ENCODE measurements at places on chromosomes 6 and 20.
A peak's percentile ranks its signal among the peaks of the same experiment; 100 is the strongest.

DNA sequence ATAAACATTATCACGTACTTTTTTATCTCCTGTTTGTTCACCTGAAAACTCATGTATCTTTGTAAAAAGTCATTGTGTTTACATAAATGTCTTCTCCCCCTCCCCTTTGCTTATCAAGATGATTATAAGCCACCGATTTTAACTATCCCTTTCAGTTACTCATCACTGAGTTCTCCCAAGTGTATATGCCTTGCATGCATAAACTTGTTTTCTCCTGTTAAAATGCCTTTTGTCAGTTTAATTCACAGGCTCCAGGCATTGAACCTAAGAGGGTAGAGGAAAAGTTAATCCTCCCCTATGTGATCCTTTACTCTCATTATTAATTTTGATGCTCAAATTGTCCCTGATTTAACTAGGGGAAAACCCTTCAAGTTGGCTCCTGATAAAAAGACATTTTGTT, 24.2 kb downstream of the ANKEF1 start:
- DNase-seq: no peak

DNA sequence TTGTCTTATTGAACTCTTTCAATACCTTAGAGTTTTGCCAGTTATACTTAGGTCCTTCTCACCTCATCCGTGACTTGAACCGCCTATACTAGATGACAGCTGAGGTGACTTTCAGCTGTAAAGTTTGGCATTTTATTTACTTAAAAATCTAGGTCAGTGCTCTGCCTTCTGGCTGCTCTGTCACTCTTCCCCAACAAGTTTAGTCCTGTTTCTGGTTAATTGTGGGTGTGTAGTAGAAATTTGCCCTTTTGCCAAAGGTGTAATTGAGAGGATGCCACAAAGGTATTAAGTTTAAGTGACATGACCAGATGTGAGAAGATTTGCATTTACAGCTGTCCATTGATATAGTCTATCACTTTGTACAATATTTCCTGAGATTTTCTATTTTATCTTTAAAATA, 106.2 kb downstream of the FARS2 start:
- no peak for DNase-seq

GRCh38 chr20:58634521-58635278, 16.4 kb upstream of the STX16 start:
- DNase-seq: no peak

DNA sequence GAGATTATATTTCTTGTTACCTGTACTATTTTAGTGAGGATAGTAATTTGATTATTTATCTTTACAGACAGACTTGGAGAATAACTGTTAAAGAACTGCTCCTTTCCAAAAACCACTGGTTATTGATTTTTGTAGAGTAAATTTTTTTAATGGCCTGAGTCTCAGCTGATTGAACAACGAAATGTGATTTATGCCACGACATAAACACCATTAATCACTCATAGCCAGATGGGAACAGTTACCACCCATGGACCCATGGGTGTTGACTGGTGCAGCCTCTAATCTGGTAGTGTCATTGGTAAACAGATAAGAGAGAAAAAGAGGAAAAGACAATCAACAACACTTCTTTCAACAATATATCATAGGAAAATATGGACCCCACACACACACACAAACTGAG, 101.4 kb upstream of the BEND6 start:
- no peak for DNase-seq

- no peak for DNase-seq
Measured at GRCh38 chr6:146887447-146888077, 288.8 kb downstream of the ADGB start.

GRCh38 chr6:30497714-30498113, 8.4 kb downstream of the HLA-E start:
- DNase-seq: no peak

DNA sequence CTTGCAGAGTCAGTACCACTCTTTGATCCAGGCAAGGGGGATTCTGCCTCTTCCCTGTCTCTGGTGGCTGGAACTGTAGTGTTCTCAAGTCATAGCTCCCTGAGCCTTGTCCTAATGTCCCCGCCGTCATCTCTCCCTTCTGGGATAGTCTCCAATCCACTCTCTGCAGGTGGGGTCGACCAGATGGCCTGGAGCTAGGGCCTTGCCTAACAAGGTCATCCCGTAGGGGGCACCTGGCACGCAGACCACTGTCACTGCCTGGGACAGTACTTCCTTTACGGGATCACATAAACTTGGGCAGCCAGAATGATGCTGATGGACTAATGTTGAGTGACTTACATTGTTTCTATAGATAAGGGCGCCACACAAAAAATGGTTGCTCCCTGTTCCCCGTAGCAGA, 118.9 kb upstream of the SLC22A23 start:
- no peak for DNase-seq

DNA sequence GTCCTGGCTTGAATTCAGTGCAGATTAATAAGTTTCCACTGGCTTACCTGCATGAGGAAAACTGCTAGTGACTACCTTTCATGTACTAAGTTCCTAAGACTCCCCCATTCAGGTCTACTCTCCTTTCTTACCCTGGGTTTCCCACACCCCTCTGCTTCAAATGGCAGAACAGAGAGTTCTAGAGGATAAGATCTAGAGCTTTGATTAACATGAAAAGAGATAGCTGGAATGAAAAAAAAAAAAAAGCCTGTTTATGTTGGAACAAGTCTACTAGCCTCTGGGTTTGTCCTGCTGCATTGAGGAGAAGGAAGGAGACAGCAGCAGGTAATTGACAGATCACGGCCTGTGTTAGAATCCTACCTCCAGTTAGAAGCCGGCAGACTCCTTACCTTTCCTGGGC, 201.4 kb upstream of the SOX4 start:
- DNase-seq: no peak

GRCh38 chr20:52829111-52829510, 143.0 kb upstream of the TSHZ2 start:
- no peak for DNase-seq

DNA sequence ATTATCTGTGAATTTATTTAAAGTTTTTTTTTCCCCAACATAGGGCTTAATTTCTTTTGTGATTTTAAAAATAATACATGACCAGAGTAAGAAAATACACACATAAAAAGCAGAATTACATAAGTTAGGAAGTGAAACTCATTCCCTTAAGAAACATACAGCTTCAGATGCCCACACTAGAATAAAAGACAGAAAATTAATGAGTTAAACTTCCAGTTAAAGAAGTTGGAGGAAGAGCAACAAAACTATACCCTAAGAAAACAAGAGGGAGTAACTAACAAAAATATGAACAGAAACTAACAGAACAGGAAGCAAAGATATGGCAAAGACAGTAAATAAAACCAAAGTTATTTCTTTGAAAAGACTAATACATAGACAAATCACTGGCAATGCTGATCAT, 107.6 kb upstream of the CEP85L start:
- DNase-seq: no peak

- DNase-seq: no peak
Measured at GRCh38 chr6:836276-836853, 143.4 kb upstream of the EXOC2 start.

- no peak for DNase-seq
Measured at GRCh38 chr20:51138576-51138975, 115.7 kb upstream of the KCNG1 start.

- DNase-seq: no peak
Measured at GRCh38 chr6:23329086-23329485, 759.7 kb downstream of the HDGFL1 start.

GRCh38 chr6:8029243-8029870, 34.8 kb downstream of the BLOC1S5 start:
- no peak for DNase-seq

DNA sequence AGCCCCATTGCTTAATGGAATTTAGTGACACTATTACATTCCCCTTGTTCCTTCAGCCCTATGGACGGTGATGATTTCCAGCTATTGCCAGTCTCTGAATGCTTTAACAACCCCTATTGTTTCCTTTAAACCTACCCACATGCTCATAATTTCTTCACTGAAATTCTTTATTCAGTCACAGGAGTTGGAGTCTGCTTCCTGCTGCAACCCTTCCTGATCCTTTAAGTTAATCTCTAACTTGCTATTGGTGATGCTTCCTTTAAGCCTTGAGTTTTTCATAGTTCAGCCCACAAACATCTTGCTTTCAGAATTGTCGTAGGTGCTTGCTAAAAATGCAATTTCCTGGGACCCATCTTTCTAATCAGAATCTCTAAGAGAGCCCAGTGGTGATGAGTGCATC, 66.3 kb upstream of the TNFAIP3 start:
- DNase-seq: no peak

DNA sequence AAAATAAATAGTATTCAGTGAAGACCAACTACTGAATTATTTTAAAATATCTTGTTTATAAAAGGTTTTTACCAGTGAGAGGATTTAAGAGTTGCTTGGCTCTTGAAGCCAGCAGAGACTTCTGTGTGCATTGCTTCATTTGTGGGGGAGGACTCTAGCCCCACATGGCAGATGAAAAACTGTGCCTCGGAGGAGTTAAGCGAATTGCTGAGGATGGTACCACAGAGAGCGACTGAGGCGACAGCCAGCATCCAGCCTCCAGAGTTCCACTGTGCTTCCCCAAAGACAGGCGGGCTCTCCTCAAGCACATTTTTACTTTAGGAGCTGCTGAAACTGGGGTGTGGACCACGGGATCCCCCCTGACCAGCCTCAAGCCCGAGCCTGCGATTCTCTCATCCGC, 80.7 kb downstream of the THBS2 start:
- DNase-seq: no peak

- no peak for DNase-seq
Measured at GRCh38 chr20:23569570-23569969, 1.3 kb upstream of the CST9L start.

DNA sequence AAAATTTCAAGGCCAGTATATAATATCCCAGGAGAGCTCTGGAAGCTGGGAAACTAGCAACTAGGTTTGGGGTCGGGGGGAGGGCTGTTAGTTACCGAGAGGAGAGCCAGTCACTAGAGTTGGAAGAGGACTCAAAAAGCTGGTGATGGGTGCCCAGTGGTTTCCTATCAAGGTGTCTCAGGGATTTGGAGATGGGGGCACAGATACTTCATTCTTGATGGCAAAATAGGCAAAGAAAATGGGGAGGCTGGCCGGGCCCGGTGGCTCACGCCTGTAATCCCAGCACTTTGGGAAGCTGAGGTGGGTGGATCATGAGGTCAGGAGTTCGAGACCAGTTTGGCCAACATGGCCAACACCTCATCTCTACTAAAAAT, 805 bp downstream of the PHF1 start:
- no peak for DNase-seq

- DNase-seq: peak; percentile 71
Measured at GRCh38 chr20:1491281-1491840, at the start of gene SIRPB2. Gene SIRPB2, minus strand, starts transcription at chr20:1491420. Its CDS starts 61 bp downstream, at chr20:1491359.

- DNase-seq: no peak
Measured at GRCh38 chr6:23420659-23421350, 705.2 kb upstream of the NRSN1 start.

- DNase-seq: peak; percentile 13
Measured at GRCh38 chr6:29071831-29072723, 15.0 kb downstream of the OR2B3 start.
